ENCODE measurements at places on chromosomes 1 and 21.

DNA sequence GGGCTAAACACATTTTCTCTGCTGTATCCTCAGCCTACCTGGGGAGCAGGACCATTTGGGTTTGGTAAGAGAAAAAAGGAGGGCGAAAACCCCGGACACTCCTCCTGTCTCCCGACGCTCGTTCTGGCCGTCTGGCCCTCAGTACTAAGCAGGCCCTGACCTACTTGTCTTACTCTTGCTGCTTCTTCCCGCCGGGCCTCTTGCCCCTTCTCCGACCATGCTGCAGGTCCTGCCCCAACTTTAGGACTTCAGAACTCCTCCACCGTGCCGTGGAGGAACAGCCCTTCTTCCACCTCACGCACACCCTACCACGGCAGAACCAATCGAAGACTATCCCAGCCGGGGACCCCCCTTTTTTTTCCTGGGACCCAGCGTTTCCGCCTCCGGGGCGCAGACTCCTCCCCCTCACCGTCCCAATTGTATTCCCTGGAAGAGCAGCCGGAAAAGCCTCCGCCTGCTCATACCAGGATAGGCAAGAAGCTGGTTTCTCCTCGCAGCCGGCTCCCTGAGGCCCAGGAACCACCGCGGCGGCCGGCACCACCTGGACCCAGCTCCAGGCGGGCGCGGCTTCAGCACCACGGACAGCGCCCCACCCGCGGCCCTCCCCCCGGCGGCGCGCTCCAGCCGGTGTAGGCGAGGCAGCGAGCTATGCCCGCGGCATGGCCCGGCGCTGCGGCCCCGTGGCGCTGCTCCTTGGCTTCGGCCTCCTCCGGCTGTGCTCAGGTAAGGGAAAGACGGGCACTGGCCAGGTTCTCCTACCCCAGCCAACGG is at the start of gene CHRNB2:
TSS of gene CHRNB2 (plus strand) at position 393 of the 771 bp plus-strand sequence. CDS start at position 660, 267 bp downstream.
- no peak for DNase-seq

DNA sequence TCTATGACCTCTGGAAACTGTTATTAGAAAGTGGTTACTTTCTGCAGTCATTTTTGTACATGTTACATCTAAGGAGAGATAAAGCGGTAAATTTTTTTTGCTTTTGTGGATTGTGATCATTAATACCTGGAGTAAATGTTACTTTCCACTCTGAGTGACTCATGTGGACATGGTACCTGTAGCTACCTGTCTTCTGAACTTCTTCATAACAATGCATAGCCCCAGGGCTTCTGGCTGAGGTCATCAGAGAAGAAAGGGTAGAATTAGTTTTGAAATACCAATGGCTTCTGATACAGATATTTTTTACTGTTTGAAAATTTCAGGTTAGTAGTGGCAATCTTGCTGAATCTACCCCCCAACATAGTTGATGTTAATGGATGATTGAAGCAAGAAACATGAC is 489.3 kb downstream of the RWDD3 start:
- no peak for DNase-seq

DNA sequence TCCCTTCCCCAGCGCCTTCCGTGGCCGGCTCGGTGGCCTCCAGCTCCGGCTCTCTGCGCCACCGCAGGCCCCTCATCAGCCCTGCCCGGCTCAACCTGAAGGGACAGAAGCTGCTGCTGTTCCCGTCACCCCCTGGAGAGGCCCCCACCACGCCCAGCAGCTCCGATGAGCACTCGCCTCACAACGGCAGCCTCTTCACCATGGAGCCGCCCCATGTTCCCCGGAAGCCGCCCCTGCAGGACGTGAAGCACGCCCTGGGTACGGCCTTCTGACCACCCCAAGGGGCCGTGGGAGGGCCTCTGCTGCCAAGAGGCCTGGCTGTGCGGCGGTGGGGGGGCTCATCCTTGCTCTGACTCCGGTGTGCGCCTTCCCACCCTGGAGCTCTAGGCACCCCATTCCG is 21.8 kb downstream of the TMEM201 start:
- DNase-seq = no peak

GRCh38 chr1:10692401-10693021 is 103.9 kb downstream of the CASZ1 start:
- no peak for DNase-seq

All from thoracic aorta (tissue), 2 donors.